ENCODE measurements at places on chromosomes 6 and 20.

GRCh38 chr6:148244217-148244935 lies 98.3 kb upstream of the SASH1 start:
- no peak for DNase-seq

- DNase-seq, result no peak
These were observed 782.9 kb downstream of the PTPRT start for GRCh38 chr20:42406826-42407225.

GRCh38 chr6:142376800-142377496 lies 75.1 kb downstream of the ADGRG6 start:
- DNase-seq, result peak; percentile 14

GRCh38 chr6:46652232-46652602 lies 401 bp downstream of the CYP39A1 start:
- DNase-seq, result no peak

- no peak for DNase-seq
These were observed 581.8 kb downstream of the EPM2A start for GRCh38 chr6:145153495-145153894.

DNA sequence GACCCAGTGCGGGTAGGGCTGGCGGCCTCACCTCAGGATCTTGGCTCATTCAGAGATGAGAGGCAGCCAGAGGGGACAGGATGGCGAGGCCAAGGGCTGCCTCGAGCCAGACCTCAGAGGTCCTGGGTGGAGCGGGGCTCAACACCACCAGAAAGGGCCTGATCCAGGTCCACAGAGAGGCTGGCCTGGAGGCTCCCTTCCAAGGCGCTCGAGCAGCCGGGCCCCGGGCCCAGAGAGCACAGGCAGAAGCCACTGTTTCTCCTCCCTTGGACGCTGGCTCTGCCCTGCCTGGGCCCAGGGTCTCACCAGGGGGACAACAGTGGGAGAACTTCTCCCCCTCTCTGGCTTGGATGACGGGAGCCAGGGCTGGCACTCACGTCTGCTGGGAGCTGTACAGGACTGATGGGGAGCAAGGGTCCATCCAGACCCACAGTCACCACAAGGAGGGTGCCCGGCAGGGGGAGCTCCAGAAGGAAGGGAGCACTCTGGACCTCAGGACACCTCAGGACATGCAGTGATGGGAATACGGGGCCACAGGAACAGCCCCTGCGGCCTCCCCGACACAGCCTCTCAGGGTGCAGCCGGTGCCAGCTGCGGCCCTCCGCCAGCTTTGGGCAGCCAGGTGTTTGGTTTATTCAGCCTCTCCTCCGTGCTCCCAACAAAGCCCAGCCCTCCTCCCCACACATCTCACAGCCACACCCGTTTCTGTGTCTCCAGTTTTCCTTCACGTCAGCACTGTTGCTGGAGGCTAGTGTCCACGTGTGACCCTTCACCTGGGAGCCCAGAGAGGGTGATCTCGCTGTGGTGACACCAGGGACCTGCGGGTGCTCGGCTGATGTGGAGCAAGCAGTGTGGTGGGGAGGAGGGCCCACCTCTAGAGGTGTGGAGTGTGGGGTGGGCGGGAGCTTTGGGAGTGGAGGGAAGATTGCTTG lies 8.7 kb downstream of the RPS21 start:
- no peak for DNase-seq

DNA sequence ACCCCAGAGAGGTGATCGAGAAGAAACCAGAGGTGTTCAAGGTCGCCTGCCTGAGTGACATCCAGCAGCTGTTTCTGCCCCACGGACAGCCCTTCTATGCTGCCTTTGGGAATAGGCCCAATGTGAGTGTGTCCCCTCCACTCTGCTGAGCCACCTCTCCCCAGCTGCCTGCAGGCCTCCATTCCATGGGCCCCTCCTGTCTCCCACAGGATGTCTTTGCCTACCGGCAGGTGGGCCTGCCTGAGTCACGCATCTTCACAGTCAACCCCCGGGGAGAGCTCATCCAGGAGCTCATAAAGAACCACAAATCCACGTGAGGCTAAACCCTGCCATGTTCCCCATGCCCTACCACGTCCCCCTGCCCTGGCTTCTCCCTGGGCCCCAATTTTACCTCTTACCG lies 8.4 kb downstream of the EMILIN3 start:
- no peak for DNase-seq

DNA sequence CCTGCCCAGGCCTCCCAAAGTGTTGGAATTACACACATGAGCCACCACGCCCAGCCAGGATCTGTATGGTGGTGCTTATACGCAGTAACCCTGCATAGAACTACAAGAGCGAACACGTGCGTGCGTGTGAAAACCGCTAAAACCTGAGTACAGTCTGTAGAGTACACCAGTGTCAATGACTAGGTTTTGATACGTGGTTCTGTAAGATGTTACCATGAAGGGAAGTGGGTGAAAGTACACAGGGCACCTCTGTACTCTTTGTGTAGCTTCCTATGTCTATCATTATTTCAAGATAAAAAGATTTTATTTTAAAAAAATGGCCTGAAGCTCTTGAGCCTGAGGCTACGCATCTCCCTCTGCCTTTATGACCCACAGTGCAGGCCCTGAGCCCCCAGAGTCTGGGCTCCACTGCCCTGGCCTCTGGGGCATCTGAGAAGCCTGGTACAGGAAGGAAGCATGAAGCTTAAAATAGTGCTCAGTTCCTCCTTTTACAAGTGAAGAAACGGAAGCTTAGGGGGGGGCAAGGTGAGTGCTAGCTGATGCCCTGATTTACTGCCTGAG lies 21.6 kb downstream of the LY86 start:
- DNase-seq, result no peak

- DNase-seq, result no peak
These were observed 334.7 kb upstream of the JAG1 start for GRCh38 chr20:11008444-11009033.

GRCh38 chr6:22091424-22091948 lies 205.3 kb downstream of the PRL start:
- no peak for DNase-seq

- DNase-seq, result no peak
These were observed 227.0 kb downstream of the SYNDIG1 start for GRCh38 chr20:24696396-24696795.

DNA sequence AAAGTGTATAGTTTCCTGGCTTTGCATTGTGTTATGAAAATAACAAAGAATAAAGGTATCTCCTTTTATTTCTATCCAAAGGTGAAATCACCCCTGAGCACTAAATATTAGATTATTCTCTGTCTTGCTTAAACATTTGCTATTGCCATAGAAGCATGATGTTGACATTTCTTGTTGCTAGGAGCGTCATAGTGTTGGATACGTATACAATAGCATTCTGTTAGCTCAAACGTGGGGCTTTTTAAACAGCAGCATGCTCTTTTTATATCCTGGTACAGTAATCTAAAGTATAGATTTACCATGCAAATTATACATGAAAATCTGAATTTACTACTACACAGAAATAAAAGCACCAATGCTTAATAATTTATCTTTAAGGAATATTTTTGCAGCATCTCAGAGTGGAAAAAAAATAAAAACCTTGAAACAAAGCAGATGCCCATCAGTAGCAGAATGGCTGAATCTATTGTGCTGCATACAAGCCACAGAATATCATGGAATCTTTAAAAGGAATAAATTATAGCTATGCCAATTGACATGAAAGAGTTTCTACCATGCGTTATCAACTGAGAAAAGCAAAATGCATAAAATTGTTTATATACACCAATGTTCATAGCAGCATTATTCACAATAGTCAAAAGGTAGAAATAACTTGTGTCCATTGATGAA lies 9.6 kb upstream of the HSF2 start:
- DNase-seq, result no peak

- DNase-seq, result no peak
These were observed 26.5 kb upstream of the LGSN start for GRCh38 chr6:63346217-63346835.

DNA sequence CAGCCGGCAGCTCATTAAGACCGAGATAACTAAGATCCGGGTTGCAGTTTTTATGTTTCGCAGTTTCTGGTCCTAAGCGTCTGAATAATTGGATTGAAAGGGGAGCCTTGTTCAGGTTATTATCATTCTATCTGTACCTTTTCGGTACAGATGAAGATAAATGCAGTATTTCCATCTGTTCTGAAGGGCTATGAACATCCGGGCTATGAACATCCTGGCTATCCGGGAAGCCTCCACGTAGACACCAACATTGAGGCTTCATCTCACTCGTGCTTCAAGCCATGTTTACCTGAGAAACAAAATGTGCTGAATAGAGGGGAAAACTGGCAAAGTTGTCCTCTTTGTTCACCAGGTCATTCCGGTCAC lies 399 bp upstream of the REPS1 start:
- DNase-seq, result no peak

- no peak for DNase-seq
These were observed 69.9 kb downstream of the OLIG3 start for GRCh38 chr6:137424251-137424650.

GRCh38 chr20:46171476-46171875 lies 53.4 kb downstream of the CD40 start:
- no peak for DNase-seq

GRCh38 chr6:122393351-122393896 lies 6.0 kb upstream of the HSF2 start:
- DNase-seq, result no peak

DNA sequence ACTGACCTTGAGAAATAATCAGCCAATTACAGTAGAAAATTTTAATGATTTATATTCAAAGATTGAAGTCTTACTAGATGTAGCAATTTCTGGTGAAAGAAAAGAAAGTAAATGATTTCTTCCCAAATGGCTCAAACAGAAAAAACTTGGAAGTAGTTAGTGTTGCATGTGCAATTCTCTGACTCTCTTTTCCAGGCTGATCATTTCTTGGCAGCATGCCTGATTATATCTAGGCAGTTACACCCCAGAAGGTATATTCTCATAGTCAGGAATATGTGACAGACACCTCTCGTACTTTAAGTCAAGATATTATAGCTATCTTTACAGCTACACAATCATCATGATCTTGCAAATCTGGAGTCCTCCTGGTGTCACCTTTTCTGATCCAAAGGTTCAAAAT lies 122.9 kb downstream of the PDE7B start:
- no peak for DNase-seq

GRCh38 chr6:170040115-170040500 lies 250.8 kb downstream of the DLL1 start:
- no peak for DNase-seq

- DNase-seq, result peak; percentile 46
These were observed 7.2 kb upstream of the SYNJ2 start for GRCh38 chr6:157974341-157974894.

DNA sequence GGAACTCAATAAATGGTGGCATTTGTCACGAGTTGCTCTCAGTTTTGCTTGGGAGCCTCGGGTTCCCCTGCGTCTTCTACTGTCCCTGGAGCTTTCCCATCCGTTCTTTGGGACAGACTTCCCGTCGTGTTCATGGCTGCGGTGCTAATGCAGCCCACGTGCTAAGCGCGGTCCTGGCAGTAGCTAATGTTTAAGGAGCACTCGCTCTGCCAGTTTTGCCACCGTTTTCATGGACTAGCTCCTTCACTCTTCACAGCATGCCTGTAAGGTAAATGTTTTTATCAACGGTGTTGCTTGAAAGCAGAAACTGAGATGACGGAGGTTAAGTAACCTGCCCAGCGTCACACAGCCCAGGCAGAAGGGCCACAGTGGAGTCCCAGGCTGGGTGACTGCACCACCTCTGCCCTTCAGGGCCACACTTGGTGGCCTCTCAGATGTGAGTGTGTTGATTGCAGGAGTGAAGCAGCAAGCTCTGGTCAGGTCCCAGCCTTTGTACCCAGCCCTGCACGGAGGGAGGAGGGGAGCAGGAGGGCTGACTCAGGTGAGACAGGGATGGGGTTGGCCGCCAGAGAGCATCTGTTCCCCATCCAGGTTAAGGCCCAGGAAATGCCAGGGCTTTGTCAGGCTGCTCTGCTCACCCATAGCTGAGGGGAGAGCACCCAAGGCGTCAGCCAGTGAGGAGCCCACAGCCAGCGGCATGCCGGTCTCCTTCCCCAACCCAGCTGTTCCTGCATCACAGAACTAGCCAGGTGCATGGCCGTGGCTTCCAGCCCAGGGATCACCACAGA lies 181.8 kb downstream of the ZMYND8 start:
- no peak for DNase-seq

DNA sequence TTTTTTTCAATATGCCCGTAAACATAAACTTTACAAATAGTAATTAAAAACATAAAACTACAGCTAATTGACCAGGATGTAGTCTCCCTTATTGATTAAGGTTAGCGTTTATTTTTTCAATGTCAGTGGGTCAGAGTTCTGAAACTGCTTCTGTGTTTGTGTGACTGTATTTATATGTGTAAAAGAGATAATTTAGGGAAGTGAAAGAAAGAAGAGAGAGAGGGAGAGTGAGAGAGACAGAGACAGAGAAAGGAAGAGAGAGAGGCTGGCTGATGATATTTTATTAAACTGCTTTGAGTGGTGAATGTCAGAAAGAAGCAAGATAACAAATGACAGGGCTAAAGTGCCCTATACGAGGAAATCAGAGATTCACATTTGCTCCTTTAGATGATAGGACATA lies 266.1 kb upstream of the PTCHD4 start:
- no peak for DNase-seq

- peak; percentile 35 for DNase-seq
These were observed 5.4 kb downstream of the ACSS1 start for GRCh38 chr20:25052255-25053194.

DNA sequence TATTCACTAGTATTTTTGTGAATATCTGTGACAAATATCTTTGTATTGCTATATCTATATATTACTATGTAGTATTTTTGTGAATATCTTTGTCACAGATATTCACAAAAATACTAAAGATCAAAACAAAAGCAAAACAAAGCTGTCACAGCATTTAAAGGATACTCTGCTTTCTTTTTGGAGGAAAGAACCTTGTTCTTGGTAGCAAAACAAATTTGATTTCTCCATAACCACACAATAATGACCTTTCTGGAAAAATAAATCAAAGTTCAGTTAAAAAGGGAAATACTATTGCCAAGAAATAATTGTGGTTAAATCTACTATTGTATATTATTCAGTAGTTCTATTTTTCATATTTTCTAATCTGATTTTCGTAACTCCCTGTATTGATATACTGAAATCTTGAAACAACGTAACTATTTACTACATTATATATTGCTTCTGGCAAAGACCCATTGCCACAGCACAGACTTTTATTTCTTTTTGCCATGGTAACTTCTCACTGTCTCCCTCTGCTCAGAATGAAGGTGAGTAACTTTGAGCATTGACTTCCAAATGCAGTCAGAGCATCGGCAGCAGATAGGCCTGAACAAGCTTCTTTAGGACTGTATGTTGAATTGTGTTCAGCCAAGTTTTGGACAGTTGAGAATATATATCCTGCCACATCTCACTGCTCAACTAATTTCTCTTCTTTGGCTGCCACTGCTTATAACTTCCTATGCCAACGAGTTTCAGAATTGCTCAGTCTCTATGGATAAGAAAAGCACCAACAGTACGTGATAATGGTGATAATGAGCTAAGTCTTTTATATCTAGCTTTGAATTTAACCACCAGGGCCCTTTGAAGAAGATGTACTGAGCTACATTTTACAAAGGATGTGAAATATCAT lies 1097.2 kb upstream of the GJE1 start:
- DNase-seq, result peak; percentile 12

GRCh38 chr6:14428269-14428668 lies 310.7 kb downstream of the CD83 start:
- no peak for DNase-seq

- DNase-seq, result no peak
These were observed 622.8 kb upstream of the EPHA7 start for GRCh38 chr6:94041945-94042709.

Measured in astrocyte (in vitro differentiated cells and primary cell).